ENCODE measurements at places on chromosomes 1 and 21.
A peak's percentile ranks its signal among the peaks of the same experiment; 100 is the strongest.

DNA sequence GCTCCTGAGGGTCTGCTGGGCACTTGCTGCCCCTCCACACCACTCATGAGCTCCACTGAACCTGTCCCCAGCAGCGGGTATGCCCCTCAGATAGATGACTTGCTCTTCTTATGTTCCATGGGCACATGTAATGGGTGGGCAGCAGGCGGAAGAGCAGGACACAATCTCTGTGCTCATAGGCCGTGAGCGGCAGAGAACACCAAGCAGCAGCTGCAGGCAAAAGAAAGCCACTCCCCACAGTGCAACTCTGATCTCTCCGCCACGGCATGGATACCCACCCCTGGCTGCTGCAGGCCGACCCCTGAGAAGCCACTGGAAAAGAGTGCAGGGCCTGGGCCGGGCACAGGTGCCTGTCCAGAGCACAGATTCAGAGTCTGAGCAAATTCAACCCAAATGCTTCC is 135.2 kb upstream of the RUNX3 start:
- DNase-seq, result no peak

GRCh38 chr1:13699936-13700520 is at the start of gene PRDM2:
Gene PRDM2, plus strand, starts transcription at chr1:13700188. Its CDS starts 15,418 bp downstream, at chr1:13715606.
- DNase-seq, result no peak

- no peak for DNase-seq
Measured at GRCh38 chr21:33108228-33108627, 38.3 kb downstream of the OLIG1 start.

- peak; percentile 46 for DNase-seq
Measured at GRCh38 chr1:70504821-70505193, 93.7 kb downstream of the CTH start.

DNA sequence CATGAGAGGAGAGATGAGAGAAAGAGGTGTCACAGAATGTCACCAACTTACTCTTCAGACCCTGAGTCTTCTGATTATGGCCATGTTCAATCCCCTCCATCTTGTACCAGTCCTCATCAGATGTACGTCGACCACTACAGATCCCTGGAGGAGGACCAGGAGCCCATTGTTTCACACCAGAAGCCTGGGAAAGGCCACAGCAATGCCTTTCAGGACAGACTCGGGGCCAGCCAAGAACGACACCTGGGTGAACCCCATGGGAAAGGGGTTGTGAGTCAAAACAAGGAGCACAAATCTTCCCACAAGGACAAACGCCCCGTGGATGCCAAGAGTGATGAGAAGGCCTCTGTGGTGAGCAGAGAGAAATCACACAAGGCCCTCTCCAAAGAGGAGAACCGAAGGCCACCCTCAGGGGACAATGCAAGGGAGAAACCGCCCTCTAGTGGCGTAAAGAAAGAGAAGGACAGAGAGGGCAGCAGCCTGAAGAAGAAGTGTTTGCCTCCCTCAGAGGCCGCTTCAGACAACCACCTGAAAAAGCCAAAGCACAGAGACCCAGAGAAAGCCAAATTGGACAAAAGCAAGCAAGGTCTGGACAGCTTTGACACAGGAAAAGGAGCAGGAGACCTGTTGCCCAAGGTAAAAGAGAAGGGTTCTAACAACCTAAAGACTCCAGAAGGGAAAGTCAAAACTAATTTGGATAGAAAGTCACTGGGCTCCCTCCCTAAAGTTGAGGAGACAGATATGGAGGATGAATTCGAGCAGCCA is 8.0 kb downstream of the ELOA start:
- DNase-seq, result peak; percentile 58

DNA sequence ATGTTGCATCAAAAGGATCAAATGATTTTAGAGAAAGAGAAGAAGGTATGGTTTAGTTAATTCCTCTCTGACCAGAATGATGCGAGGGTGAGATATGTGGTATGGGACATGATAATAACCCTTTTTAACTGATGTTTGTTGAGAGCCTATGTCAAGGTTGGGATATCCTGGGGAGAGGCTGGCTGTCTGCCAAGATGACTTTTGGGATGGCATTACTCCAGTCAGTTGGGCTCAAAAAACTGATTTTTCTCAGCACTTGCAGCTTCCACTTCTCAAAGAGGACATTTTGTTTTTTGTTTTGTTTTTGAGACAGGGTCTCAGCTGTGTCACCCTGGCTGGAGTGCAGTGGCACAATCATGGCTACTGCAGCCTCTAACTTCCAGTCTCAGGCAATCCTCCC is 17.7 kb upstream of the STX12 start:
- DNase-seq, result no peak

DNA sequence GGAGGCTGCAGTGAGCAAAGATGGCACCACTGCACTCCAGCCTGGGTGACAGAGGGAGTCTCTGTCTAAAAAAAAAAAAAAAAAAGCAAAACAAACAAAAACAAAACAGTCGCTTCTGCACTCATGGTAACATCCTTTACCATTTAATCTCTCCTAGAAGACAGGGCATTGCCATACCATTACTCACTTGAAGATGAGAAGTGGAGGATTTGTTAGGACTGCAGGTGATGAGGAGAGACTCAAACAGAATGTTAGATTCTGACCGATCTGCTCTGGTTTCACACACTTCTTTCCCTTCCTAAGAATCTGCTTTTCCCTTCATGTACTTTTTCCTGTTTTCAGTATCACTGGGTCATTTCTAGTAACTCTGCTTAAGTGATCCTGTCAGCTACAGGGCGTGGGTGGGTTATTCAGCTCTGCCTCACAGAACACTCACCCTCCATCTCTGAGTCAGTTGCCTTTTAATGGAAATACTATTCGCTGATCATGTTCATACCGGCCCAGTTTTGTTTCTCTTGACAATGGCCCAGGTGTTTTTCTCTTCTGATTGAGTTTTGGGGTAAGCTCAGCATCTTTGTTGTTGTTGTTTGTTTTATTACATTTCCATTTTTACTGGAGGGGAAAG is 148.0 kb upstream of the ERG start:
- DNase-seq, result no peak

GRCh38 chr1:238254935-238255334 is 364.2 kb upstream of the ZP4 start:
- no peak for DNase-seq

GRCh38 chr1:160662910-160663309 is 16.1 kb upstream of the SLAMF1 start:
- no peak for DNase-seq

DNA sequence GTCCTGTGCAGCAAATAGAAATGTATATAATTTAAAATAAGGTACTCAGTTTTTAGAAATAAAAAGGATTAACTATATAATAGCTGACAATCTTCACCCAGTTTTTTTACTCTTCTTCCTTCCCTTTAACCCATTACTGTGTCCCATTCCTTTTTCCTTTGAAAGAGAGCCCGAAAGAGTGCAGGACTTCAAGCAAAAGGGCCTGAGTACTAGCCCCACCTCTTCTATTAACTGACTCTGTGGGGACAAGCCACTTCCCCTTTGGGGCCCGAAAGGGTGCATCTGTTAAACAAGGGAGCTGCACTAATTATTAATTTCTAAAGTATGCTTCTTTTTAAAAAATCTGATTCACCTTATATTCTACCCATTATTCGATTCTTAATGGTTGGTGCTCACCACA is 3.3 kb downstream of the USP24 start:
- no peak for DNase-seq

GRCh38 chr21:32861866-32862265 is 90.3 kb upstream of the PAXBP1 start:
- DNase-seq, result no peak

- DNase-seq, result no peak
Measured at GRCh38 chr1:118947003-118947765, 41.0 kb downstream of the TBX15 start.

DNA sequence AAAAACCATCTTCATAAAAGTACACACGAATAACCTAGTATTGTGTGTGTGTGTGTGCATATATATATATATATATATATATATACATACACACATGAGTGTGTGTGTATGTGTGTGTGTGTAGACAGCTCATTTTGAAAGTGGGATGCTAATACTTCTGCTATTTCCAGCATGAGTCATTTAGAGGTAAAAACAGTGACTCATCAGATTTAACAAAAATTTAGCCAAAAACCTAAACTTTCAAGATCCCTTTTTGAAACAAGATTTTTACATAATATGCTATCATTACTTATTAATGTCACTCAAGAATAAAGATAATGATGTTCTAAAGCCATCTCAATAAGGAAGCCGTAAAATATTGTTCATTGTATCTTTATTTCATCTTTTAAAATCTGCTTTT is 35.6 kb upstream of the ADGRL4 start:
- peak; percentile 61 for DNase-seq

- DNase-seq, result no peak
Measured at GRCh38 chr1:40757084-40757483, 26.5 kb upstream of the KCNQ4 start.

- peak; percentile 35 for DNase-seq
Measured at GRCh38 chr1:75870951-75871350, 61.3 kb downstream of the ASB17 start.

DNA sequence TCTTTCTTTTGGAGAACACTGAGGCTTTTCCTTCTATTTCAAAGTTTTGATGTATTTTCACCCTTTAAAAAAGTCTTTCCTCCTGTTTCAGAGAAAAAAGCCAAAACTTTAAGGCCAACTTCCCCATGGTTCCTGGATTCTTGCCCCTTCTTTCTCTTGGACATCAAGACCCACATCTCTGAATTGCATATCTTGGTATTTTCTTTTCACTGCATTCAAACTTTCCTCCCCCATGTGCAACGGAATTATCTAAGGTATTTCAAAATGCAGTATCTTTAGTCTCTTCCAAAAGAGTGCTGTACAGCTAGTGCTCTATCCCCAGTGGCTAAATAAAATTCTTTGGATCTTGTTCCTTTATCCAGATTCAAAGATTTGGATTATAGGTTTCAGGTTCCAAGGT is 81.1 kb upstream of the TSPAN2 start:
- DNase-seq, result no peak

DNA sequence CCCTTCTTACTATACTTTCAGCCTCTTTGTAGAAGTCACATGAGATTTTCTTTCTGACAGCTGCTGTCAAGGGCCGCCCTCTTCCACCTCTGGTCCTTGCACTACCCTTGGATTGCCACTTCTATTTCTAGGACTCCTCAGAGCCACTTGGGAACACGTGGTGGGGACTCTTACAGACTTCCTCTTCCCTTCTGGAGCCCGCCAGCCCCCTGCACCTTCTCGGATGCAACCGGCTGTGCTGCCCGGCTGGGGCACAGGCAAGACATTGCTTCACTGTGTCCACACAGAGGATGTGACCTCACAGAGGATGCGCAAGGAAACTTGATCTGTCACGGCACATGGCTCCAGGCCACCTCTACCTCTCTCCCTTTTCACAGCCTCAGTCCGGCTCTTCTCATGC is 2.4 kb upstream of the IKBKE start:
- DNase-seq, result no peak

- peak; percentile 7 for DNase-seq
Measured at GRCh38 chr1:238964631-238965030, 421.7 kb upstream of the CHRM3 start.

DNA sequence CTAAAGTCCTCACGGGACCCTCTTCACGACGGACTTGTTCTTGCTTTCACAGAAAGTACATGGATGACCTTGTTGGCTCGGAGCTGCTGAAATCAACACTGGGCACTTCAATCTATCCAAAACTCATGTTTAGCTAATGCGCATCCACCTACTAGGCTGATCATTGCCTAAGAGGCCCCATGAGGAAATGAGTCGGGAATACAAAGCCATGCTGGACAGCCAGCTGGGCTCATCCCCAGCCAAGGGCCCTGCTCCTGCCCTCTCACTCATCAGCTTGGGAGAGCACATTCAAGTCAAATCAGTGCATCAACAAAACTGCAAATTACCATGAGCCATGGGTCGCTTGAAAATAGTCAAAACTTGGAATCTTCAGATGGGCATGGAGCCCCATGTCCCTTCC is 14.8 kb upstream of the HEYL start:
- DNase-seq, result no peak

DNA sequence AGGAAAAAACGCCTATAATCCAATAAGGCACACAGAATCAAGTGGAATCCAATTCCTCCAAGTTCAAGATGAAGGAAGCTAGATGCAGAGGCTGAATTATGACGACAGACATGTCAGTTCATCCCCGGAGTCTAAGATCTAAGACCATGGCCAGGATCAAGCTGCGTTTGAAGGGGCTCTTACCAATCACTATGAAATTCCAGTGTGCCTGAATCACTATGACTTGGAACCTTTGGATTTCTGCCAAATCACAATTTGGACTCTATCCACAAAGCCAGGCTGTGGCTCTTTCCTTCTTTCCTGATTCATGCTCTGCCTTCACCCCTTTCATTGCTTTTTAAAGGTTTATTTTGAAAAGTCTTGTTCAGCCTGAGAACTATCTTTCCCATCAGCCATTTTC is 17.1 kb downstream of the OLIG2 start:
- DNase-seq, result peak; percentile 96

DNA sequence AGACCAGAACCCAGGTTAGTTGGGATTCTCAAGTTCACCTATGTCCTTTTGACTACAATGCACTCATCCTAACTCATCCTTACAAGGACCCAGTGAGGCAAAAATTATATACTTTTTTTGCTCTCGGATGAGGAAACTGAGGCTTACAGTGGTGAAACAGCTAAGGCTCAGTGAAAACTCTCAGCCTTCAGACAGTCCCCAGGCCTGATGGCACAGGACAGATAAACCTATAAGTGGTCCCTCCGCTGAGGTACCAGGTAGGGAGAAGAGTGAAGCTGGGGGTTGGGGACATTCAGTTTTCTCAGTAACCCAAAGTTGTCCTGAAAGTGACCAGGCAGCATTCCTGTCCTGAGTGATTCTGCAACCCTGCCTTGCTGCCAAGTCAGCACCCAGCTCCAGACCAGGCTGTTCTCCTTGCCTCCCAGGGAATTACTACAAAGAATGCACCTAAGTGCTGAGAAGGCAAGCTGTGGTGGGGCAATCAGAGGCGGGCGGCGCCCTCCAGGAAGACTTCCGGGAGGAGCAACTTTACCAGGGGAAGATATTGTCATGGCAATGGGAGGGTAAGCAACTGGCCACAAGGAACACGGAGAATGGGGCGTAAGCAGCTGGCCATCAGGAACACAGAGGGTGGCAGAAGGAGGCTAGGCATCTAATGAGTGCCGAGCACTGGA is 4.6 kb downstream of the TENT5B start:
- DNase-seq, result no peak

DNA sequence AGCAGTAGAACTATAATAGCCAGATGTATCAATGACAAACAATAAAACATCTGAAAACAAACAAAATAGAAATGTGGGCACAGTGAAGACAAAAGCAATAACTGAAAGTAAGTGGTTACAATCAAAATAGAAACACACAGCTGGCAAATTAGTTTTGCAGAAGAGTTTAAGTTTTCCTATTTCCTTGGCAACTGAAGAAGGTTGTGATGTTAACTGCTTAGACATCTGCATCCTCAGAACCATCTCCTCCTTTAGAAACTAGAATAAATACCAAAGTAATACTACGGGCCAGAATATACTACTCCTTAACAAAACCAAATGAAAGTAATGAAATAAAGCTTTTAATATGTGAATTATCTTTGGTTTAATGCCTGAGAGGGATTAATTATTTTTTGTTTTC is 605.5 kb downstream of the LTN1 start:
- no peak for DNase-seq

- DNase-seq, result no peak
Measured at GRCh38 chr1:66932291-66932690, 7.5 kb downstream of the MIER1 start.
